ENCODE measurements at places on chromosomes 12 and 14. TPM values are rescaled to one million over a fixed set of nuclear protein-coding genes. Genes with fewer than 3 reads are reported as not detected.

Gene TAS2R13
- total RNA-seq: 3.9 TPM

DNA sequence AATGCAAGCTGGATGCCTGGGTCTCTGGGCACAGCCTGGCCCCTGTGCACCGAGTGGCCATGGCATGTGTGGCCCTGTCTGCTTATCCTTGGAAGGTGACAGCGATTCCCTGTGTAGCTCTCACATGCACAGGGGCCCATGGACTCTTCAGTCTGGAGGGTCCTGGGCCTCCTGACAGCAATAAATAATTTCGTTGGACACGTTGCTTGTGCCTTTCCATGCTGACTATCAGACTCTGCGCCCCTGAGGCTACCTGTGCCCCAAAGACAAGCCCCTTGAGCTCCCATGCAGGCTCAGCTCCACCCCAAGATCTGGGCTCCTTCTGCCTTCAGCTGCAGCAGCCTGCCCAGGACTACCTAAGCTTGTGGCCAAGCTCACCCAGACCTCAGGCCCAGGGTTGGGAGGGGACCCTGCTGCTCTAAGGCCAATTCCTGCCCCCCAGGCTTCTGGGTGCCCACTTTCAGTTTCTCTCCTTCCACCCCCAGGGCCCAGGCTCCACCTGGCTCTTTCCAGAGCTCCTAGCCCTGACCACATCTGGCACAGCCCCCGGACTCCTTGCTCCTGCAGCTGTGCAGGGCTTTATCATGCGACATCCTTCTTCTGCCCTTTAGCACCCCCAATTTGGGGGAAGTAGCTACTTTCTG lies 11.8 kb downstream of the SERPINA3 start:
- DNase-seq: no peak

- peak; percentile 88 for DNase-seq
Measured at GRCh38 chr12:118330421-118331018, 42.2 kb downstream of the TAOK3 start.

- no peak for DNase-seq
Measured at GRCh38 chr12:125512541-125513298, 447.5 kb downstream of the AACS start.

- no peak for DNase-seq
Measured at GRCh38 chr14:35822501-35822900, 3.6 kb upstream of the BRMS1L start.

Gene ING4
- 23.8 TPM for total RNA-seq
